ENCODE measurements at places on chromosomes 2 and 18.

- no peak for DNase-seq
Observed at GRCh38 chr2:183024339-183025095, 13.7 kb downstream of the NCKAP1 start.

GRCh38 chr2:231632559-231633142 lies 40.0 kb downstream of the TEX44 start:
- no peak for DNase-seq

GRCh38 chr2:128169933-128170709 lies 79.1 kb downstream of the UGGT1 start:
- DNase-seq, result no peak

GRCh38 chr2:169141713-169142352 lies 72.5 kb downstream of the DHRS9 start:
- DNase-seq, result peak; percentile 43

DNA sequence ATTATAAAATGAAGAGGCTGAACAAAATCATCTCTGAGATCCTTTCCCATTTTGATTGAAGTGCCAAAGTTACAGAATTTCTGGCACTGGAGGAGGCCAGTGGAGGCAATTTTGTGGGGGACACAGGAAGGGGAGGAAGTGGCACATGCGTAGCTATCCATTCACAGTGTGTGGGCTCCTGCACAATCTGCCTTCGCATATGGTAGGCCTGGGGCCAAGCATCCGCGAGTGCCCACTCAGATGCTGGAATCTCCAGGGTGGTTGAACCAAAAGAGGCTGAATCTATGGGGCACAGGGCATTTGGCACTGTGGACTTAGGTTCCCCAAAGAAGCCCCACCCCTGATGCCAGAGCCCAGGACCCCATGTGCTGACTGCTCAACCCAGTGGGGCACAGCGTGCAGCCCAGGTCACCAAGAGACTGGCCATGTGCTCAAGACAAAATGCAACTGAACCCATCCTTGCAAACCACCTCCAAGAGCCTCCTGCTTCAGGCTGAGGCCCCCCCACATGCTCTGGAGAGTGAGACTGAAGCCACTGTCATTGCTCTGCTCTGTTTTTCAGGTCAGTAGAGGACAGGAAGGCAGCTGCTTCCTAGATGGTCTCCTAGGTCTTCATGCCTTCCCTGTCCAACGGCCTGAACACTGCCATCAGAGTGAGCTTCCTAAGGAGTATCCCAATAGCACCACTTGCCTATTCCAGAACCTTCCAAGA lies 28.5 kb downstream of the ST8SIA5 start:
- no peak for DNase-seq

GRCh38 chr2:182664212-182664611 lies 51.8 kb upstream of the DNAJC10 start:
- no peak for DNase-seq

DNA sequence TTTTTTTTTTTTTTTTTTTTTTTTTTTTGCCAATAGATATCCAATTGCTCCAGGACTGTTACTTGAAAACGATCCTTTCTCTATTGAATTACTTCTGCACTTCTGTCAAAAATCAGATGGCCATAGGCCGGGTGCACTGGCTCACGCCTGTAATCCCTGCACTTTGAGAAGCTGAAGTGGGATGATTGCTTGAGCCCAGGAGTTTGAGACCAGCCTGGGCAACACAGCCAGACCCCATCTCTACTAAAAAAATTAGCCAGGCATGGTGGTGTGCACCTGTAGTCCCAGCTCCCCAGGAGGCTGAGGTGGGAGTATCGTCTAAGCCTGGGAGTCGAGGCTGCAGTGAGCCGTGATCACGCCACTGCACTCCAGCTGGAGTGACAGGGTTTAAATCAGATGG lies 4.3 kb upstream of the CHCHD5 start:
- no peak for DNase-seq

- DNase-seq, result no peak
Observed at GRCh38 chr2:70391259-70391658, 89.4 kb upstream of the FAM136A start.

DNA sequence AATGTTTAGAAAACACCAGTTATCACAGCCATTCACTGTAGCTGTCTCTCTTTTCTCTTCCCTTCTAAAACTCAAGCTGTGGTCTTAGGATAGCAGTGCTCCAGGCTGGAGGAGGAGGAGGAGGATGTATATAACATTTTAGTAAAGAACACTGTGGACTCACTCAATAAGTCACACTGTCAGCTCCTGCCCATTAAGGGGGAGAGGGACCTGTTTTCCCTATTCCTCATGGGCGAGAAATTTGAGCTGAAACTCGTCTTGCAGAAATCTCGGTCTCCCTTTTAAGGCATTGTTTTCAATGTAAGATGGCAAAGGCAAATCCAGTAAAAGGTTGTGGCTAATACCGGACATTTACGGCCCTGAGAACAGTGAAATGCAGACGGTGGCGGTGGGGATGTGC lies 114.8 kb upstream of the ZNF236 start:
- no peak for DNase-seq

- no peak for DNase-seq
Observed at GRCh38 chr2:33372940-33373553, 103.4 kb upstream of the RASGRP3 start.

GRCh38 chr2:37367984-37368383 lies 23.6 kb downstream of the QPCT start:
- no peak for DNase-seq

GRCh38 chr2:23354554-23354953 lies 30.4 kb upstream of the KLHL29 start:
- DNase-seq, result no peak

DNA sequence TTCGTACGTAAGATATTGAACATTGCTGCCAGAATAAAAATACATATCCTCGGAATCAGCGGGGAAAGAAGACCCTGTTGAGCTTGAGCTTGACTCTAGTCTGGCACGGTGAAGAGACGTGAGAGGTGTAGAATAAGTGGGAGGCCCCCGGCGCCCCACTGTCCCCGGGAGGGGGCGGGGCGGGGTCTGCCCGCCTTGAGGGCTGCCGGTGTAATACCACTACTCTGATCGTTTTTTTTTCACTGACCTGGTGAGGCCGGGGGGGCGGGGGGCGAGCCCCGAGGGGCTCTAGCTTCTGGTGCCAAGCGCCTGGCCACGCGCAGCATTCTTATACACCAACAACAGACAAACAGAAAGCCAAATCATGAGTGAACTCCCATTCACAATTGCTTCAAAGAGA lies 324.0 kb upstream of the REG3G start:
- DNase-seq, result no peak

DNA sequence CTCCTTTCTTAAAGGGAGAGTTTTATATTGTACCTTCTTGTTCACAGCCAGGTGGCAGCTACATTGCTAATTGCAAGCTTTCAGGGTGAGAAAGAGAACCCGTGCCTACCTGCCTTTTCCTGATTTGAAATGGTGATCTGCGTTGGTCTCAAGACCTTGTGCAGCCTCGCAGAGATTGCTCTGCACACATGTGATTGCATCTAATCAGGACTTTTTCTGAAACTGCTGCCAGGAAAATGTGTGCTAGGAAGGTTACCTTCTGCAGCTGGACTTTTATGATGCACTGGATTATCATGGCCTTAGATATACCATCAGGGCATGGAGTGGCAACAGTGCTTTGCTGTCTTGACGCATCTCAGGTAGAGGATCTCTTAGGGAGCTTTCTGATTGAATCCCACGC lies 45.1 kb downstream of the AGAP1 start:
- DNase-seq, result no peak

GRCh38 chr2:20103530-20103929 lies 52.1 kb upstream of the LAPTM4A start:
- no peak for DNase-seq

GRCh38 chr2:60260639-60261296 lies 292.7 kb downstream of the BCL11A start:
- no peak for DNase-seq

DNA sequence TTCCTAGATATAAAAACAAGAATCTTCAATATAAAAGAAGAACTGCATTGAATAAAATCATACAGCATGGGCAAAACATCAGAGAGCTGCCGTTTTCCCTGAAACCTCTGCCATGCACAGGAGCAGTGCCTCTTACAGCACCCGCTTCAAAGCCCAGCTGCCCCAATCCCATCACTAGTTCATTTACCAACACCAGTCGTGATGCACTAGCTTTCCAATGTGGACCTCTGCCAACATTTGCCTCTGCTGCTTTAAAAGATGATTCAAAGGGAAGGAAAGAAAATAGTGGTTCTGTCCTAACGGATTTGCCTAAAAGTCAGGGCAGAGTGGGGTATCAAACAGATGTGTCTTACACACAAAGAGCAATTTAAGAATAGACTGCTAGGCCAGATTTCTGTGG lies 43.4 kb upstream of the AP1S3 start:
- no peak for DNase-seq

DNA sequence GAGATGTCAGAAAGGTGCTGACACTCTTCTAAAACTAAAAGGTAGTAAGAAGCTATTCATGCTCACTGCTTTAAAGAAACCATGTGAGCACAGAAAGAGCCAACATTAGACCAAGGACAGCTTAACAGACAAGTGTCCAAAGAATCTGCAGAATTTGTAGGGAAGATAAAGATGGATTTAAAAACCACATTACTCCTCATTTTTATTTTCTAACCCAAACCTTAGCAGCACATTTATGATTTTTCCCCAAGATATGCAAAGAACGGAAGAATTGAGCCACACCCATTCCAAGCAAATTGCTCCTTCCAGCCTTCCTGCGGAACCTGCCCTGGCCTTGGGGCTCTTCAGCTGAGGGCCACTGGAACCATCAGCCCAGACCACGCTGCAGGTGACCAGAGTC lies 26.9 kb downstream of the MBP start:
- no peak for DNase-seq

GRCh38 chr2:40072442-40073232 lies 293.6 kb upstream of the THUMPD2 start:
- DNase-seq, result no peak

- no peak for DNase-seq
Observed at GRCh38 chr2:71458413-71459083, 5.2 kb downstream of the DYSF start.

- DNase-seq, result peak; percentile 39
Observed at GRCh38 chr2:229980431-229981184, 58.3 kb downstream of the FBXO36 start.

- no peak for DNase-seq
Observed at GRCh38 chr2:233980955-233981561, 63.9 kb downstream of the TRPM8 start.

- no peak for DNase-seq
Observed at GRCh38 chr2:82879803-82880202, 1579.3 kb downstream of the SUCLG1 start.

DNA sequence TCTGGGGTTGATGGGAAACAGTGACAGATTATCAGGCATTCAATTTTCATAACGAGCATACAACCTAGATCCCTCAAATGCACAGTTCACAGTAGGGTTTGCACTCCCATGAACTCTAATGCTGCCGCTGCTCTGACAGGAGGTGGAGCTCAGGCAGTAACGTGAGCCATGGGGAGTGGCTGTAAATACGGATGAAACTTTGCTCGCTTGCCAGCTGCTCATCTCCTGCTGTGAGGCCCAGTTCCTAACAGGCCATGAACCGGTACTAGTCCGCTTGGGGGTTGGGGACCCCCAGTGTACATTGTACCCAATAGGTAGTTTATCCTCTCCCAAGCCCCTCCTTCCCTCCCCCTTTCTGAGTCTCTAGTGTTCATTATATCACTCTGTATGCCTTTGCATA lies 94.6 kb downstream of the PTH2R start:
- DNase-seq, result no peak

- DNase-seq, result no peak
Observed at GRCh38 chr2:110867078-110867477, 134.7 kb downstream of the ACOXL start.

DNA sequence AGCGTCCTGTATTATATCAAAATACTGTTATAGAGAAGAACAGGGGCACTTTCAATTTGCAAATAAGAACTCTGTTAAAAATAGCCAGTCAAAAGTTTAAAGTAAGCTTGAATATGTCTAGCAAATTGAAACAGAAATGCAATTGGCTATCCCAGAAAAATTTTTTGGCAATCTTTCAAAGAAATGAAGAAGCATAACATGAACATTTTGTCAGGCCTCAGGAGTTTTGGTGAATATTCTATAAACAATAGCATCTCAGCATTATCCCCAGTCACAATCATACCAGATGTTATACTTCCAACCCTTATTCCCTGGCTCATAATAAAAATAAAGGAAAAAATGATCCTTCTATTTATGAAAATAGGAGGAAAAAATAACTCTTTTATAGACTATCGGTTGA lies 252.4 kb downstream of the GRB14 start:
- no peak for DNase-seq

DNA sequence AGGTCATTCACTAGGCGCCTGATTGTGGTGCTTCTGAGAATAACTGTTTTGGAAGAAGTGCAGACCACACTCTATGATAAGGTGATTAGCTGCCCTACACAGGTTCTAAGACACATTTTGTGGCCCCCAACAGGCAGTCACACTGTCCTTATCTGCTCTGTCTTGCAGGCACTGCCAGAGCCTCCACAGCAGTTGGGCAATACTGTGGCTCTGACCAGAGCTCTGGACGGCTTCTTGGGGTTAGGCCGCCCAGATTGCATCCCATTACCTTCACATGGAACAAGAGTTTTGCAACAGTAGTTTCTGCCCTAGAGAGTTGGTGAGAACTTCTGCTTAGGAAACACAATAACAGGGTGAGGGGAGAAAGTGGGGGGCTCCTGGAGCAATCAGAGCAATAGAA lies 22.7 kb downstream of the RUFY4 start:
- no peak for DNase-seq

DNA sequence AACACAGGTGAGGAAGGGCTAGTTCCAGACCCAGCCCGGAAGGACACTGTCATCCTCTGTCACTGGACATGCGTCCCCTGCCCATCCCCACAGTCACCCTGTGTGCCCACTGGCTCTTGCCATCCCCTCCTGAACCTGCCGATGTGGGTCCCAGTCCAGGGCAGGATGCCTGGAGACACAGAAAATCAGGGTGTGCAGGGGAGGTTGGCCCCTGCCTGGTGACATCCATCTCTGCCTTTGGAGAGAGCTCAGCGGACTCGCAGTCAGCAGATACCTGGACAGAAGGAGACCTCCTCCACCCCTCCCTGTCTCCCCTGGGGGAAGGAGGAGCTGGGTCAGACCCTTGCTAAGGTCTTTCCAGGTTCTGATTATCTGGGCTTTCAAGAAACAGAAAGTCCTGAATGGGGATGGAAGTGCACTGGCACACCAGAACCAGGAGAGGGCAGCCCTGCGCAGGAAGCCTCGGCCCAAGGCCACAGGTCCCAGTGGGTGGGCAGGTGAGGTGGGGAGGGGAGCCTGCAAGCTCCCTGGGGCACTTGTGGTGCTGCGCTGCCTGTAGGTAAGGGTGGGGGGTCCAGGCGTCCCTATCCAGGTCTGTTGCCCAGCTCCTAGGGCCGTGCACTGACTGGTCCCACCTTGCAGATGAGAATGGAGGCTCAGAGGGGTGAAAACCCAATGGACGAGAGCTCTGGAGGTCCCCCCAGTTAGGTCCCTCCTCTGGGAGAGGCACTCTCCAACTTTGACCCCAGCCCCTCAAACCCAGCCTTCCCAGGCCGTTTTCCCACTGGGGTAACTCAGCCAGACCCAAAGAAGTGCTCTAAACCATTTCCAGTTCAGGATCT lies 9.7 kb upstream of the OTOS start:
- DNase-seq, result no peak

DNA sequence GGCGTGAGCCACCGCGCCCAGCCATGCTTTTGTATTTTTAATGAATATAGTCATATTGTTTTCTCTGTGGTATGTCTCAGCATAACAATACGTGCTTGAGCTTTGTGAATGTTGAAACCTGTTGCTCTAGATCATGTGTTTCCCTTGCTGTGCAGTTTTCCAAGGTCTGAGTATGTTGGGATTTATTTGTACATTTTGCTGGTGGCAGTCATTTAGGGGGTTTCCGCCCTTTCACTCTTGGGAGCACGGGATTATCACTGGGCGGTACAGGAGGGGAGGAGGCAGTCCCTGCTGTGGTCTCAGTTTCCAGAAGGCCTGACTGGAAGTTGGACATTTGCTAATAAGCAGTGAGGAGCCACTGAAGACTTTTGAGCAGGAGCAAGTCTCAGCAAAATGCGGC lies 24.9 kb upstream of the CATIP start:
- no peak for DNase-seq
